Left hindlimb (tissue), 1 donor: ENCODE measurements at places on chromosomes 7 and 10.

- DNase-seq: no peak
These were observed 112.8 kb upstream of the STK17A start for GRCh38 chr7:43470110-43470509.

DNA sequence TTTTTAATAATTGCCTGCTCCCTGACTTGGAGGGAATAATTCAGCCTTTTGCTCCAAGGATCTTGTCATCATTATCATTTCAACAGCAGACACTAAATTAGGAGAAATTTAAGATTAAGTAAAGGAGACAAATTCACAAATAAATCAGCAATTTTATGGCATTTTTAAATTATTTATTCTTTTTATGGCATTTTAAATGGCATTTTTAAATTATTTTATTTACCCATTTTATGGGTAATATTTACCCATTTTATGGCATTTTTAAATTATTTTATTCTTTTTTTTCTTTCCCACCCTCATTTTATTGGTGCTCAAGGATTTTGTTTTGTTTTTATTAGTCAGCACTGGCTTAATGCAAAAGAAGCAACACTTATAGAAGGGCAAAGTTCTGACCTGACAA lies 1201.0 kb upstream of the SORCS1 start:
- DNase-seq: no peak

DNA sequence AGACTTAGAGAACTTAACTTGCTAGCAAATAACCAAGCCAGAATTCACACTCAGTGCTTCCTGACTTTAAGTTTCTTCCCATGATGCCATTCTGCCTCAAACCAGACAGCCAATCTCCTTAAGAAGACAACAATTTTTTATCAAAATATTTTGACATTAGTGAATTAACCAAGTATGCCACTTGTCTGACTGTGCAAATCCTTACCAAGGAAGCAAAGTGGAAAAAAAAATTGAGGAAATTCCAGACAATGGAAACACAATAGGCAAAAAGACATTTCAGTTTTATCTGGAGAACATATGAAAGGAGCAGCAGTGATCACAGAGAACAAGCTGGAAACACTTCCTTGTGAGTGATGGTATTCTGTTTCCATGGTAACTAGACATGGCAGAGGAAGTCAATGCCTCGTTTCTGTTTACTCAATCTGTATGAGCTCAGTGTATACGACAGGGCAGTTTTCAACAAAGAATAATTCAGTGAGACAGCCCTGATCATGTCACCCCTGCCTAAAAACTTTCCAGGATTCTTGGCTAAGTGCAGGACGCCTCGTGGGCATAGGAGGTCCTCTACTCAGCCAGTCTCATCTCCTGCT lies 114.2 kb downstream of the DYNC1I1 start:
- no peak for DNase-seq

DNA sequence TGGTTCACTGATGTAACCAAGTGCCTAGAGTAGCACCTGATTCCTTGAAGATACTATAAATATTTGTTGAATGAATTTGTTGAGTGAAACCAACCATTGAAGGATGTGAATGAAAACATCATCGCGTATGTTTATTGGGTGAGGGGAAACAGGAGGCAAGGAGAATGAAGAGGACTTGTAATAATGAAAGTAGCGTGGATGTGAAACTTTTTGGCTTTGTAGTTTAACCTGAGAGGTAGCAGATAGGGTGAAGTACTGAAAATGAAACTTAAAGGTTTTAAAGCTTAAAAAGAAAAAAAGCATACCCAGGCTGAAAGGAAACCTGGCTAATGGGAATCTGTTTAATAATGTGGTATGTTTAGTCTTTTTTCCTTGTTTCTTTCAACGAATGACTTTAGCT lies 5.2 kb downstream of the CCNY start:
- DNase-seq: no peak
